Pons (tissue), 1 donor: ENCODE measurements at places on chromosomes 6 and 20.

DNA sequence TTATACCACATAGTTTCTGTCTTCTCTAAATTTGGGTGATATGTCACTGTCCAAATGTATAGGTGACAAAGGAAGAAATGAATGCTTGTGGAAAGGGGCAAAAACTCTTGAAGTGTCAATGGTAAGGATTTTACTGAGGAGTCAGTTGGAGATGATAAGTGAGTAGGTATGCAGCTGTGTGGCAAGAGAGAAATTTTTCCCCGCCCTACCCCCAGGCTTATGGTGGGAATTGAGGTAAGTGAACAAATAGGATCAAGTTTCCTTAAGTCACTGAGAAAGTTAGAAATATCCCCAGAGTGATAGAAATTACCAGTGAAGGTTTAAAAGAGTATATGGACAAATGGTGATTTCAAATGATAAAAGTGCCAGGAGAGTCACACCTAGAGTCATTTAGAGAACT, 11.8 kb downstream of the DSE start:
- DNase-seq = no peak

GRCh38 chr6:42520786-42521607, 42.8 kb upstream of the UBR2 start:
- no peak for DNase-seq

DNA sequence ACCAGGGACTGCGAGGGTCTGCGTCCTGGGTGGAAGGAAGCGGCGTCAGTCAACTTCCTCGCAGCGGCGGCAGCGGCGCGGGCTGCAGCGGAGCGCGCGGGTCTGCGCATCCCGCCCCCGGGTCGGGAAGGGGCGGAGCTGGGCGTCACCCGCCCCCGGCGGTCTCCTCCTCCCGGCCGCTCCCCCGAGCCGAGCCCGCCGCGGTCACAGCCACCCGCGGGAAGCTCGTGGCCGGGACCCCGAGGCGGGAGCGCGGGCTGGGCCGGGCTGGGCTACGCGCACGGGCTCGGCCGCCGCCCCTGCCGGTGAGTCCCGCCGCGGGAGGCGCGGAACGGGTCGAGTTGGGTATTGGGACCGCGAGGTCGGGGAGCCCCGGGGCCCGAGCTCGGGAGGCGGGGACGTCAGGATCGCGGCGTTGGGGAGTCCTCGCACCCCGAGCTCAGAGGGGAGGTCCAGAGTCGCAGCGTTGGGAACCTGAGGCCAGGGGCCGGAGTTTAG, at the start of gene PAQR8:
Gene PAQR8 (plus strand): TSS at position 207 of the 498 bp plus-strand sequence. CDS start 41,063 bp downstream, outside the sequence.
- DNase-seq = peak; percentile 78

GRCh38 chr6:131588643-131589042, 15.6 kb downstream of the ARG1 start:
- no peak for DNase-seq

GRCh38 chr6:79372757-79373156, 138.3 kb upstream of the HMGN3 start:
- DNase-seq = no peak

GRCh38 chr6:52180787-52181558, 5.2 kb upstream of the IL17A start:
- DNase-seq = no peak

- DNase-seq = peak; percentile 17
These were observed 534 bp downstream of the NANP start for GRCh38 chr20:25623225-25623735.

DNA sequence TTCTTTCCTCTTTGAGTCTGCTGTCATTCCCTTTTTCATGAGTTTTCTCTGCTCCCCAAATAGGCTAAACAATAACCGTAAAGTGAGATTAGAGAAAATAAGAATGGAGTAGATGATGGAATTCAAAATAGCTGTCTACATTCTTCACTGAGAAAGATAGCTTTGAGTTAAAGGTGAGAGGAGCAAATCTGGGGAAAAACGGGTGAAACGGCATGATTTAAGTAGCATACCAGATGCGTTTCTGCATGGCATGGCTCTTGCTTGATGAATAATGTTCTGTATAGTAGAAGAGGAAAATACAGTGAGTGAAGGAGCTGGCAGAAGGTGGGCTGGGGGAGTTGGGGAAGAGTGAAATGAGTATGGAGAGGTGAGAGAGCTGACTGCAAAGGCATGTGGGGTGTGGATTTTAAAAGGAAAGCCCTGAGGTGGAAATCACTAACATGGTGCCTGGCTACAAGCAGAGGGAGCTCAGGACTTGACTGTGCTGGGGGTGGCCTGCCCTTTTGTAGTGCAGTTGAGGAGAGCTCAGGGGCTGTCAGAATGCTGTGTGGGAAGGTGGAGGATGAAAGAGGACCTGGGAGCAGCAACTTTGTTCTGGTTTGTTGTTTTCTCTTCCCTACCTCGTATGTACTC, 8.8 kb downstream of the BICRAL start:
- DNase-seq = no peak

GRCh38 chr6:124613031-124613430, 349.2 kb upstream of the RNF217 start:
- no peak for DNase-seq

DNA sequence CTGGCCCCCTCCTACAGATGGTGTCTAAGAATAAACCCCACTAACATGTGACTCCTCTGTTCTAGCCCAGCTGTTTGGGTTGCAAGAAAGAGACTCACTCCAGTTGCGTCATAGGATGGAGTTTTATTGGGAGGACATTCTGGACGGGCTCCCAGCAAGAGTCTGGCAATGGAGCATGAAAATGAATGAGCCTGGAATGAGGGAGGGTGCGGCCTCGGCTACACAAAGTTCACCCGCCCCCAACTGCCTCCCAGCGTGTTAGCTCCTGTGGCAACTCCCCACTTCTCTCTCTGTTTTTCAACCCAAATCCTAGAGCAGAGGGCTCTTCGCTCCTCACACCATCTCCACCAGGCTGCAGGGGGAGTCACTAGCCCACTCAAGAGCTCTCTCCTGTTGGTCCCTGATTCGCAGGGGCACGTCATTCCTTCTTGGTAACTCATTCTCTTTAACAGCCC, 5.1 kb upstream of the ADAM33 start:
- peak; percentile 70 for DNase-seq

DNA sequence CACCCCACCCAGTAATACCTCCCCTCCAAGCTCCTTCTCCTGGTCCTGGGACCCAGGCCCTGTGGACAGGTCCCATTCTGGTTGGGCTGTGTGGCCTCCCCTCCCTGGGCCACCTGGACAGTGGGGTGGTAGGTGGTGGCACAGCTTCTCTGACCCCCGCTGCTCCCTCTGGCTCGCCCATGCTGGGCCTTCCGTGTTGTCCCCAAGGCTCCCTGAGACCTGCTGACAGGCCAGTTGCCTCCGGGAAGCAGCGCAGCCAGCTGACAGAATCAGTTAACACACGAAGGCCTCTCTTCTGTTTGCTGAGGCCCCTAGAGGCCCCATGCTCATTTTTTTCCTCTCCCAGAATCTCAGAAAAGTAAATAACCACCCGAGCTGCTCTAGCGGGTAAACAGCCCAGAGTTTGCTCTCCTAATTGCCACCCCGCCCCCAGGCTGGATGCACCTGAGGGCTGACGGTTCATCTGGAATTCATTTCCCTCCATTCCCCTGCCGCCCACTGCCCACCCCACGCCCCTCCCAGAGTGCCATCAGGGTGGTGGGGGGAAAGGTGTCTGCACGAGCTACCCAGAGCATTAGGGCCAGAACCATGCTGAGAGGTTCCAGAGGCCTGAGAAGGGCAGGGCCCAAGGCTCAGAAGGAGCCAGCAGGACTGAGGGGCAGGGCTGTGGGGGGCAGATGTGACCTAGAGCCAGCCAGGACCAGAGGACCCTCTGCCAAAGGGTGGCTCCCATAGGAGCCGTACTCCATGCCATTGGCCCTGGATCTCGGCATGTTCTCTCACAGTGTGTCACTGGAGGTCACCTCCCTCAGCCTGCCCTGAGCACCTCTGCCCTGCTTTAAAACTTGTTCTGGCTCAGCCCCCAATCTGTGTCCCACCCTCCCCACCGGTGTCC, 157.5 kb downstream of the GRM4 start:
- DNase-seq = no peak

GRCh38 chr20:38434301-38434741, 807 bp downstream of the SNHG17 start:
- no peak for DNase-seq
